Activated naive CD4-positive, alpha-beta T cell treated with anti-CD3 and anti-CD28 coated beads for 36 hours (primary cell): ENCODE measurements at places on chromosomes 2 and 18. TPM values are rescaled to one million over a fixed set of nuclear protein-coding genes. Genes with fewer than 3 reads are reported as not detected.

The NPPC gene
- total RNA-seq: 1.2 TPM

The UPP2 gene
- not detected for total RNA-seq

The CMPK2 gene
- total RNA-seq: 7.2 TPM

The CRACDL gene
- total RNA-seq: 0.14 TPM

The NT5DC4 gene
- total RNA-seq: not detected

The LYPD6 gene
- total RNA-seq: not detected

The ZNF892 gene
- total RNA-seq: 3.1 TPM

The DAW1 gene
- total RNA-seq: not detected

The CFAP221 gene
- total RNA-seq: not detected

DNA sequence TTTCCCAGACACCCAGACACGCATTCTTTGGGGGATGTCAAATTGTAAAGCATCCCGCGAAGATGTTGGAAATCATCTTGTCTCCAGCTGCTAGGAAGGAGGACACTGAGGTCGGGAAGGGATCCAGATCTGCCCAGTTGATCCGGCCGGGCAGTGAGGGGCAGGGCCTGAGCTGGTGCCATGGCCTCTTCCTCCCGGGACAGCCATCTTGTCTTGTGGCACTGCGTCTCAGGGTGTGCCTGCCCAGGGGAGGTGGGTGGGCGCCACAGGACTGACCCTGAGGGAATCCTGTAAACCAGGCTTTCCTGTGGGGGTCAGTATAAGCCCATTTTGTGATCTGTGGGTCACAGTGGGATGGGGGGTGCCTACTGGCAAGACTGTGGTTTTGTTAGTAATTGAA lies 10.1 kb downstream of the TRAF3IP1 start:
- H3K27me3 ChIP-seq: no peaks in the 10 kb centered on the region
- DNase-seq: no peak

- H3K36me3 ChIP-seq: no peaks in the 10 kb centered on the region
- no peaks in the 10 kb centered on the region for H3K27me3 ChIP-seq
- H3K27ac ChIP-seq: no peak overlapping the region
- H3K4me3 ChIP-seq: no peak overlapping the region
- no peak for DNase-seq
Observed at GRCh38 chr18:70822117-70822516, 533.3 kb downstream of the SOCS6 start.

- no peak for DNase-seq
- H3K27me3 ChIP-seq: no peaks in the 10 kb centered on the region
- H3K4me3 ChIP-seq: no peak overlapping the region
- H3K36me3 ChIP-seq: no peaks in the 10 kb centered on the region
Observed at GRCh38 chr2:52968043-52968442, 799.6 kb upstream of the CHAC2 start.

DNA sequence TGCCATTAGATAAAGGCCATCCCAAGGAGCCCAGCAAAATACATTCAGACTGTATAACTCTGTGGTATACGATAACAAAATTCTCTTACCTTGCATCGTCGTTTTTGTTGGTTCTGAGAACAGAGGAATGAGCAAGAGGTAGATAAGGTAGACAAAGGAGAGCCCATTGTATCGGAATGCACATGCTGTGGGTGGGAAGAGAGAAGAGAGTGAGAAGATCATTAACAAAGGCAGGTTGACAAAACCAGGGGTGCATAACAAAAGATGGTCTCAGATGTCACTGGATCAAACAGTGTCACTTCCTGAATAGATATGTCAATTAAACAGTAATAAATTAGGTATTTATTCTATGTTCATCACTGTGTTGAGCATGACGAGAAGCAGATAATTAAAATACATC lies 83.3 kb downstream of the PIEZO2 start:
- H3K27ac ChIP-seq: no peak overlapping the region
- no peaks in the 10 kb centered on the region for H3K36me3 ChIP-seq
- no peaks in the 10 kb centered on the region for H3K27me3 ChIP-seq
- H3K4me1 ChIP-seq: no peaks in the 10 kb centered on the region

DNA sequence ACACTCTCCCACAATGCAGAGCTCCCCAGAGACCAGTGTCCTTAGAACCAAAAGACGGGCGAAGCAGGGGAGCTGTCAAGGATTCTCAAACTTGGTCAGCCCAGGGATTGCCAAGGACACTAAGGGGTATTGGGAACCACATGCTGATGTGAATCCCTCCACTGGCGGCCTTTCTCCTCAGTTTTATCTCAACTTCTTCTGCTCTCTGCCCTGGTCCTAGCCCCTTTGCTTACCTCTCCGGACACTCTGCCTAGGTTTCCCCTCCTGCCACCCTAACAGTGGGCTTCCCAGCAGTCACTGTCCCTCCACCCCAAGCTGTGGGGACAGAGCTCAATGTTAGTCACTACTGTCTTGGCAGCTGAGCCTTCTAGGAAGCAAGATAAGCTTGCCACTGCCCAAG lies 61.1 kb downstream of the POLR1A start:
- no peak overlapping the region for H3K27ac ChIP-seq
- peaks cover 31% of the 10 kb centered on the region for H3K4me1 ChIP-seq
- peaks cover 47% of the 10 kb centered on the region for H3K36me3 ChIP-seq

DNA sequence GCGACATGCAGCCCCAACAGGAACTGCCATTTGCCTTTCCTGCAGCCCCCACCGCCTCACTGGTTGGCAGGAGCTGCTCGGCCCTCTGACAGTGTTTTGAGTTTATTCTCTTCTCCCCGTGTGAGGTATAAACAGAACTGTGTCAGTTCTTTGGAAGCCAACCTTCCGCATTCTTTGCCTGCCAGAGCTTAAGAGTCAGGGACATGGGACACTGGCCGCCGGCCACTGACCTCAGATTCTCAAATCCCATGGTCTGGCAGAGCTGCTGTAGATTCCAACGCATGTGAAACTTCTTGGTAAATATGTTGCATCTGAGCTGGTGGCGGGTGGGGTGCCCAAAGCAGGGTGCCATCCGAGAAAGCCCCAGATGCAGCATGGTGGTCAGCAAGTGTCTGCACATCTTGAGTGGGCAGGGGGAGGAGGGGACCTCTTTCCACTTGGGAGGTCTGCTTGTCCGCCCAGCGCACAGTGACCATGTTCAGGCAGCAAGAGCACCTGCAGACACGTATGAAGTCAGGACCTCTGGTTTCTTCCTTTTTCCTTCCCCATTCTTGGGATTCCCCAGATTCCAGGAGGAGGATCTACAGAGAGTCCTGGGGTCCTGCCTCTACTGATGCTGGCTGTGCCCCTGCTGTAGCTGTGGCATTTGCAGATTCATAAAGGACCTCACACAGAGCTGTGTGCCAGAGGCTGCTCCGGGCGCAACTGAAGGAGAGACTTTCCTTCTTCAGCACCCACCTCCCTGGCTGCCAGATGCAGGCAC lies 23.8 kb downstream of the ASB18 start:
- H3K4me3 ChIP-seq: no peak overlapping the region
- no peaks in the 10 kb centered on the region for H3K36me3 ChIP-seq
- peaks cover 40% of the 10 kb centered on the region for H3K27me3 ChIP-seq
- H3K4me1 ChIP-seq: peaks cover 5% of the 10 kb centered on the region

GRCh38 chr2:117983040-117983439 lies 30.8 kb downstream of the CCDC93 start:
- H3K4me3 ChIP-seq: no peak overlapping the region
- H3K27me3 ChIP-seq: no peaks in the 10 kb centered on the region
- no peak for DNase-seq
- H3K36me3 ChIP-seq: peaks cover 34% of the 10 kb centered on the region

DNA sequence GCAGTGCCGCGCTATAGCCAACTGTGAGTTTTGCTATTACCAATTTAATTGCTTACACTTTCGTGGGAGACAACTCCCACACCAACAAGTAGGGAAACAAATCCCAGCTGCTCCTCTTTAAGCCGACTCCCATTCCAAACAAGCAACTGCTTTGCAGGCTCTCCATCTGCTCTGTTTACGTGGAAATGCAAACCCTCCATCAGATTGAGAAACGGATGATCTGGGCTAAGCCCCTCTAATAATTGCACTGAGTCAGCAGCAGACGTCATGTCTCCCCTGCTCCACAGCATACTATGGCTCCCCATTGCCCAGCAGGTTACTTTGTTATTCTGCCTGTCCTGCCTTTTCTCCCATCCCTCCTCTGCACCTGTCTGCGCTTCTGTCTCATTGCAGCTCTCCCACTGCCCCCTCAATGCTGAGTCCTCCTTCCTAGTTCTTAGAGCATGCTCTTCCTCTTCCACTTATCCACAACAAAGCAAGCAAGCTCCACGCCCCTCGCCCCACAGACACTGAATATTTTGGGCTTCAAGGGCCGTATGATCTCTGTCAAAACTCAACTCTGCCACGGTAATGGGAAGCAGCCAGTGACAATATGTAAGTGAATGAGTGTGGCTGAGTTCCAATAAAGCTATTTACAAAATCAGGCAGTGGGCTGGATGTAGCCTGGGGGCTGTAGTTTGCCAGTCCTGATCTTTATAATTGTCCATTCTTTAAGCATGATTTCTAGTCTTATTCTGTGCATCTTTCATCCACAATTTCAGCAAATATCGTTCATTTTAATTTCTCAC lies 39.5 kb upstream of the ARL4C start:
- no peak overlapping the region for H3K4me3 ChIP-seq
- H3K4me1 ChIP-seq: no peaks in the 10 kb centered on the region
- H3K36me3 ChIP-seq: no peaks in the 10 kb centered on the region
- no peaks in the 10 kb centered on the region for H3K27me3 ChIP-seq
- no peak for DNase-seq

DNA sequence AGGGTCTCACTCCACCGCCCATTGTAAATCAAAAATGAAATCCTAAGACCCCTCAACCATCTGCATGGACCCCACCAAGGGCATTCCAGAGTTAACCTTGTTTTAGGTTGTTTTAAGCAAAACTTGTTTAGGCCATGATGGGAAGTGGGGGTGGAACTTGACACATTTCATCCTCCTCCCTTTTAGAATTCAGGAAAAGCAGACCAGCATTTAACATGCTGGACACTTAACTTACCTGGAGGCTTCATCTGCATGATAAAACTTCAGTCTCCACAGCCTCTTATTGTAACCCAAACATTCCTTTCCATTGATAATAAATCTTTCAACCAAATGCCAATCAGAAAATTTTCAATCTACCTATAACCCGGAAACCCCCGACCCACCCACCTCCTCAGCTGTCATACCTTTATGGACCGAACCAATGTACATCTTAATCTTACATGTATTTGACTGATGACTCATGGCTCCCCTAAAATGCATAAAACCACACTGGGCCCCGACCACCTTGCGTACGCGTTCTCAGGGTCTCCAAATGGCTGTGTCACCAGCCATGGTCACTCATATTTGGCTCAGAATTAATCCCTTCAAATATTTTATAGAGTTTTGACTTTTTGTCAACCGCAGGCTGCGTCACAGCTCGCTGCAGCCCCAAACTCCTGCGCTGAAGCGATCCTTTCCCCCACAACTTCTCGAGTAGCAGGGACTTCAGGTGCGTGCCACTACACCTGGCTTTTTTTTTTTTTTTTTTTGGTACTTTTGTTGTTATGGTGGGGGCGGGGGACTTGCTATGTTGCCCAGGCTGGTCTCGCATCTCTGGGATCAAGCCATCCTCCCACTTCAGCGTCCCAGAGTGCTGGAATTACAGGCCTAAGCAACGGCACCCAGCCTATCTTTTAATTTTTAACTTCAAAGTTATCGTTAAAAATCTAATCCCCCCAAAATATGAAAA lies 917 bp downstream of the MPPE1 start:
- H3K27me3 ChIP-seq: no peaks in the 10 kb centered on the region
- H3K4me3 ChIP-seq: peak overlapping the region; percentile 89
- peaks cover 28% of the 10 kb centered on the region for H3K4me1 ChIP-seq
- peak overlapping the region; percentile 93 for H3K27ac ChIP-seq
- peaks cover 12% of the 10 kb centered on the region for H3K36me3 ChIP-seq
- peak; percentile 9 for DNase-seq
